ENCODE measurements at places on chromosomes 12 and 14. TPM values are rescaled to one million over a fixed set of nuclear protein-coding genes. Genes with fewer than 3 reads are reported as not detected.

- DNase-seq, result no peak
Observed at GRCh38 chr12:46209170-46209569, 59.7 kb downstream of the SLC38A1 start.

GRCh38 chr12:94762259-94762942 lies 112.0 kb upstream of the TMCC3 start:
- no peak for DNase-seq

EFS gene
- 15.4 TPM for total RNA-seq

DNA sequence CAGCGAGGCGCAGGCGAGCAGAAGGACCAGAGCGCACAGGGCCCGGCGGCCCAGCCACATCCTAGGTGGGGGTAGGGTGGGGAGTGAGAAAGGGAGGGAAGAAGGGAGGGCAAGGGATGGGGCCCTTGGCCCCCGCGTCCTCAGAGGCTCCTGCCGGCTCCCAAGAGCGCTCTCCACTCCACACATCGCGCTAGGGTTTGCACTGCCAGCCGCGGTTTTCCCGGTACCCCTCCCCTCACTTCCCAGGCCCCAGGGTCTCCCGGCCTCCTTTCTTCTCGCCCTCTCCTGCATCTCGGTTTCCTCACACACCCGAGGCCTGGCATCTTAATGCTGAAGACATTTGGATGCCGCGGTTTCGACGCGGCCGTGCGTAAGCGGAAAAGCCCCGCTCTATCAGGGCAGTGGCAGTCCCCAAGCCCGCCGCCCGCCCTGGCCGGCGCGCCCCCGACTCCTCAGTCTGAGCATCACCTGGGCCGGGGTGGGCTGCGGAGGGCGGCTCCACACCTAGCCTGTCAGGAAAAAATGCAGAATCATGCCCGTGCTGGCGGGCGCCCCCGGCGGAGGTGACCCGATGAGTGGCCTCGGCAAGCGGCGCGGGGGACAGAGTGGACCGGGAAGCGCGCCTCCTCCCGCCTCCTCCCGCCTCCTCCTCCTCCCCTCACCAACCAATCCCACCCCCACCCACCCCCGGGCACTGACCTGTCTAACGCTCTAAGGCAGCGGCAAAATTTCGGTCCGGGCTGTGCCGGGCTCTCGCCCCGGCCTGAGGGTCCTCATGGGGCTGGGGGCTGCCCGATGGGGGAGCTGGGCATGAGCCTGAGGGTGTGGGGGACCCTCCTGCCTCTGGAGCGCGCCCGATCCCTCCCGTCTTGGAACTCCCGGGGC lies 686 bp downstream of the B4GALNT1 start:
- DNase-seq, result no peak

GRCh38 chr12:65122703-65123102 lies 1.6 kb upstream of the WIF1 start:
- no peak for DNase-seq

MDGA2 gene
- 0.62 TPM for total RNA-seq

- no peak for DNase-seq
Observed at GRCh38 chr14:22836301-22837113, at the start of gene MMP14. TSS of gene MMP14 (plus strand) at chr14:22836585. CDS start at chr14:22836818, 233 bp downstream.

JPH4 gene
- 1.1 TPM for total RNA-seq

APOF gene
- total RNA-seq, result not detected

- no peak for DNase-seq
Observed at GRCh38 chr12:54932038-54932437, 52.5 kb downstream of the TESPA1 start.

GRCh38 chr12:47763481-47764346 lies 5.0 kb upstream of the RAPGEF3 start:
- DNase-seq, result peak; percentile 89

DNA sequence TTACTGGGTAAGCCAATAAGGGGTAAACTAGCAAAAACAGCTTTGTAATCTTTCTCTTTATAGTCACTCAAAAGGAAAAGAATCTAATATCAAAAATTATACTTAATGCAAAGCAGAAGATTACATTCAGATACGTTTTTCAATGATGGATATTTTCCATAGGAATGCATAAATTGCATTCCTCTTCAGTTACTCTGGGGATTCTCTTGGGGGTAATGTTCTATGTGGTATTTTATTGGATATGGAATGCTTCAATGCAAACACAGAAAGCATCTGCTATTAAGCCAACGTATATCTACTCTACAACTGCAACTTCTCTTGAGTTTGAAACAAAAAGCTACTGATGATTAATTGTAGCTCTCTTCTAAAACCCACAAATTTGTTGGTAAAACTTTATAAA lies 106.0 kb downstream of the SLC41A2 start:
- DNase-seq, result no peak

- no peak for DNase-seq
Observed at GRCh38 chr12:99960311-99960710, 24.4 kb downstream of the ANKS1B start.

DNA sequence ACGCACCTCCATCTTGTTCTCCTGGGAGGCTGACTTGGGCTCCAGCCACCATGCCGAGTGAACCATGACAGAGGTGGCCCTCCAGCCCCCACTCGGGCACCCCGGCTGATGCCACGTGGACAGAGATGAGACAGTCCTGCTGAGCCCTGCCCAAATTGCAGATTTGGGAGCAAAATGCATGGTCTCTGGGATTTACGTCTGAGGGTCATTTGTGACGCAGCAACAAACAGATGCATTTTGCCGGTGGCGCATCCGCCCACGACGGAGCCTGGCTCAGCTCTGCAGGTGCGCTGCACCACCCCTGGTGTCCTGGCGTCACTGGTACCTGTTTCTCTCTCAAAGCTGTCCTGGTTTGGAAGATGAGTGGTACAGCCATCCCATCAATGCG lies 31.1 kb upstream of the INF2 start:
- no peak for DNase-seq

PLEK2 gene
- 44.4 TPM for total RNA-seq

ERP27 gene
- 0.07 TPM for total RNA-seq

GRCh38 chr12:85759091-85759490 lies 77.1 kb downstream of the RASSF9 start:
- no peak for DNase-seq

GPRC5D gene
- total RNA-seq, result not detected

GALNT9 gene
- 1.5 TPM for total RNA-seq

DNA sequence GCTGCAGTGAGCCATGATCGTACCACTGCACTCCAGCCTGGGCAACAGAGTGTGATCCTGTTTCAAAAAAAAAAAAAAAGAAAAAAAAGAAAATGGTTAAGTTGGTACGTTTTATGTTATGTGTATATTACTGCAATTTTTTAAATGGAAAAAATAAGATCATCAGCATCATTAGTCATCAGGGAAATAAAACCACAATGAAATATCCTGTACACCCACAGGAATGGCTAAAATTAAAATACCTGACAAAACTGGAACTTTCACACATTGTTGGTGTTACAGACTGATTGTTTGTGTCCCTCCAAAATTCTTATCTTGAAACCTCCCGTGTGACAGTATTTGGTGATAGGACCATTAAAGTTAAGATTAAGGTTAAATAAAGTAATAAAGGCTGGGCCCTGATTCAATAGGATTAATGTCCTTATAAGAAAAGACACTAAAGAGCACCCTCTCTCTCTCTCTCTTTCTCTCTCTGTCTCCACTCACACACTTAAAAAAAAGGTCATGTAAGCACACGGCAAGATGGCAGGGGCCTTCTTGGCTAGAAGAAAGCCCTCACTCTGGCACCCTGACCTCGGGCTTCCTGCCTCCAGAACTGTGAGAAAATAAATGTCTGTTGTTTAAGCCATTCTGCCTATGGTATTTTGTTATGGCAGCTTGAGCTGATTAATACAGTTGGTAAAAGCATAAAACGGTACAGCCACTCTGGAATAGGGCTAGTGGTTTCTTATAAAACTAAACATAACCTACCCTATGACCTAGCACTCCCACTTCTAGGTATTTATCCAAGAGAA lies 48.3 kb upstream of the ZFP36L1 start:
- no peak for DNase-seq

- DNase-seq, result no peak
Observed at GRCh38 chr14:23005451-23006187, 4.3 kb downstream of the C14orf93 start.

DNA sequence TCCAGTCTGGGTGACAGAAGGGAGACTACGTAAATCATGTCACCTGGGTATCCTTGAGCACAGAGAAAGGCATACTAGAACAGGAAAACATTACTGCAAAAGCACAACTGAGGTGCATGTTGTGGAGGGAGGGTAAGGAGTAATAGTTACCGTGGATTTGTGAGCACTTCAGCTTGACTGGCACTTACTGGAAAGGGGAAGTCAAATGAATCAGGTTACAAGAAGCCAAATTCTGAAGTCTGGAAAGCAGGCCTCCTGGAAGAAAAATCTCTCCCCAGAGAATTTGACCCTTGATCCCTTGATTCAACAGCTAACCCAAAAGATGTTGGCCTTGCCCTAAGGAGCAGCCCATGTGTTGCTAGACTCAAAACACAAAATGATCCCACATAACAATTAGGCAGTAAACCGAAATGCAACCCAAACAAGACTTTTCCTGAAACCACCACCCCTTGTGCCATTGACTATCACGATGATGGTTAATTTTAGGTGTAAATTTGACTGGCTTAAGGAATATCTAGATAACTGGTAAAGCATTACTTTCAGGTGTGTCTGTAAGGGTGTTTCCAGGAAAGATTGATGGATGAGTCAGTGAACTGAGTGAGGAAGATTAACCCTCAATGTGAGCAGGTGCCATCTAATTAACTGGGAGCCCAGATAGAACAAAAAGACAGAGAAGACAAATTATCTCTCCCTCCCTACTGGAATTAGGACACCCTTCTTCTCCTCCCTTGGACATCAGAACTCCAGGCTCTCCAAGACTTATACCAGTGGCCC lies 108.8 kb downstream of the SLC25A21 start:
- no peak for DNase-seq

TRHDE gene
- 5.8 TPM for total RNA-seq

- no peak for DNase-seq
Observed at GRCh38 chr12:132736913-132737312, 24.7 kb downstream of the ANKLE2 start.

DNA sequence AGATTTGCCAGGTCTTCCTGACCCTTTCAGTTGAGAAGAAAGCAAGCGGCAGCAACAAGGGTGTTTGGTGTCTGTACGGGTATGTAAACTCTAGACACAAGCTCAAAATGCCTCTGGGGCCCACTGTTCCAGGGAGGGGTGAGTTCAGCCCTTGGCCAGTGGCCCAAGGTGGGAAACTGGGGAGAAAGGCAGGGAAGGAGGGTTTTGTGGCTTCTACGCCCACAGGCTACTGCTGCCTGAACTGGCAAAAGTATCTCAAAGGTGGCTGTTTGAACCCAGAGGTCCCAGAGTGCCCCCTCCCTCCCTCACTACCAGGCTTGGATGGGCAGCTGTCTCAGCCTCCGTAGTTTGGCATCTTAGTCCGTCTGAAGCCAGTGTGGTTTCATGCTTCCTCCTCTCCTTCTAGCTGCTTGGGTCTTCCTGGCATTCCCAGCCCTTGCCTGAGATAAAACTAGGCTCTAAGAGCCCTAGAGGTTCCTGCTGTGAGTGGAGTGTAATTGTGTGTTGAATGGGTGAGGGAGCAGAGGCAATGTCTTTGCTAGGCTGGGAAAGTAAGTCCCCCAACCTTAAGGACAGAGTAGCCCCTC lies 5.5 kb downstream of the HOXC5 start:
- no peak for DNase-seq

GRCh38 chr14:58646479-58646878 lies 8.7 kb downstream of the DACT1 start:
- DNase-seq, result no peak

SPRYD4 gene
- 1.1 TPM for total RNA-seq

GRCh38 chr12:70321191-70321590 lies 44.9 kb upstream of the KCNMB4 start:
- DNase-seq, result no peak

GRCh38 chr12:28974166-28974565 lies 174.9 kb upstream of the FAR2 start:
- no peak for DNase-seq

GRCh38 chr14:88128816-88129215 lies 123.9 kb downstream of the GPR65 start:
- no peak for DNase-seq

Measured in kidney epithelial cell (primary cell).